ENCODE measurements at places on chromosomes 2 and 18.

DNA sequence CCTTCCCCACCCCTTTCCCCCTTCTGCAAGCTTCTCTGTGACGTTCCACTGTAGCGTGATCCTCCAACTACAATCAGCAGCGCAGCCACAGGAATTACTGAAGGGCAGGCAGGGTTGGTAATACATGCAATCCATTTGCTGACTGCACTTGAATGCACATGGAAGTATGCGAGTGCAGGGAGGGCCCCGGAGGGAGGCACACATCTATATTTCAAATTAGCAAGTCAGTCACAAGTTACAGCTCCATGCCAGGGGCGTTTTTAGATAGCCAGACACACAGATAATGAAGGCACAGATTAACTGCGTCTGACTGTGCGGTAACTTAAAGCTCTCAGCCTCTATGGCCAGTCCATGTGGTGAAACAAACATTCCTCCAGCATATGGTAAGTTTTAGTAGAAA lies 209.2 kb upstream of the GATA6 start:
- DNase-seq = no peak

GRCh38 chr2:29053670-29054400 lies 20.5 kb downstream of the PCARE start:
- DNase-seq = peak; percentile 69

- DNase-seq = no peak
Observed at GRCh38 chr2:13581471-13581870, 864.7 kb downstream of the TRIB2 start.

- DNase-seq = no peak
Observed at GRCh38 chr2:135255208-135255607, 203.1 kb downstream of the RAB3GAP1 start.

- no peak for DNase-seq
Observed at GRCh38 chr18:49690312-49690711, 123.0 kb downstream of the ACAA2 start.
